ENCODE measurements at places on chromosomes 2 and 18.
A peak's percentile ranks its signal among the peaks of the same experiment; 100 is the strongest.

DNA sequence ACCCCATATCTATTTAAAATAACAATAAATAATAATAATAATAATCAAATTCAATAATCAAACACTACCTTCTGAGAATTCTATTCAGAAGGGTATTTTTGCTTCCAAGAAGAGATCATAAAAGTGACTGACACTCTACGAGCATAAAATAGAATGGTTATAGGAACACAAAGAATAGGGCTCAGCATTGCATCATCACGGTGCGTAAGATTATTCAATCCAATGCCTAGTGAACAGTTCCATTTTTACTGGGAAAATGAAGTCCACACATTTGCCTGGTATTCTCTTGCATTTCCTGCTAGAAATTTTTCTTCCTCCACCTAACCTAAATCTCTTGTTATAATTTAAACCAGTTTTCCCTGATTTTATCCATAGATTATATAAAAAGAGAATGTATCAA lies 55.8 kb downstream of the AP1S3 start:
- DNase-seq = no peak

GRCh38 chr2:3361518-3362389 lies 15.9 kb downstream of the EIPR1 start:
- no peak for DNase-seq

GRCh38 chr2:238010572-238010971 lies 43.8 kb downstream of the UBE2F start:
- no peak for DNase-seq

- no peak for DNase-seq
Observed at GRCh38 chr2:120609826-120610395, 125.8 kb upstream of the GLI2 start.

- no peak for DNase-seq
Observed at GRCh38 chr2:28231110-28231631, 161.5 kb upstream of the FOSL2 start.

- no peak for DNase-seq
Observed at GRCh38 chr2:120034027-120034426, 21.1 kb downstream of the EPB41L5 start.

DNA sequence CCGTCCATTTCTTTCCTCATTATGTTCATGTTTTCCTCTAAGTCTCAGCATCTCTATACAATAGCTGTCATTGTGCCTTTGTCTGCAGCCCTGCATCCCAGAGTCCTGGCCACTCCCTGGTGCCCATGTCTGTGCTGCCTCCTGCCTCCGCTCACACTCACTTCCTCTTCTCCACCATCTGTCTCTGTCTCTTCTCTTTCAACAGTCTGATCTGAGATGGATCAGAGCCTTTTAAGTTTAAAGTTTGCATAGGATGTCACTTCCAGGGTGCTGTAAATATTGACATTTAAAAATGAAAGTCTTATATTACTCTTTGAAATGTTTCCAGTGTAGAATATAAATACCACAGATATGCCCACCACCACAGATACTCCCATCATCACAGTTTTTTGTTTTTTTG lies 42.7 kb downstream of the UBE2F start:
- no peak for DNase-seq

DNA sequence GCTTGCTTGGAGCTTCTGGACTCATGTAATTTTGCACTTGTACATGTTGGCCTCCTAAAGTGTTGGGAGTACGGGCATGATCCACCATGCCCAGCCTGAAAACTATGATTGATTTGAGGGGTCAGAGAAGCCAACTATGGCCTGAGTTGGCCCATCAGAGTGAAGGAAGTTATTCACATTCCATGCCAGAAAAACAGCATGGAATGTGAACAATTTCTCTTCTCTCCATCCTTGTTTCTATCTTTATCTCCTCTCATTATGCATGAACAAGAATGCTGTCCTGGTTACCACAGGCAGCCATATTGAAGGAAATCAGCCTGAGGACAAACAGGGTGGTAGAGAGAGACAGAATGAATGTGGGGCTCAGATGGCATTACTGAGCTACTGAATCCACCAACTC lies 3.5 kb upstream of the CD226 start:
- DNase-seq = no peak

DNA sequence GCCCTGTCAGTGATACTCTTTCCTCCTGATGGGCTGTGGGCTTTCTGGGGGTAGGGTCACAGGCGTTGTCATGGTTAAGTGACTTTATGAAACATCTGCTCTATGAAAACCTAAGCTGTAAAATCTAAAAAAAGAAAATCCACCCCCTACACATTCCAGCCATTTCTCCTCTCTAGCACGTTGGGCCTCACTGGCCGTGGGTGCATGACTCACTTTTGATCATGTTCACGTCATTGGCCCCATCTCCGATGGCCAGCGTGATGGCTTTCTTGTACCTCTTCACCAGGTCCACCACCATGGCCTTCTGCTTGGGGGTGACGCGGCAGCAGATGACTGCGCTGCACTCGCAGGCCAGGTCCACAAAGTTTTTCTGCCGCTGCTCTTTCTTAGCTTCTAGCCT lies 39.3 kb upstream of the NARS1 start:
- no peak for DNase-seq

DNA sequence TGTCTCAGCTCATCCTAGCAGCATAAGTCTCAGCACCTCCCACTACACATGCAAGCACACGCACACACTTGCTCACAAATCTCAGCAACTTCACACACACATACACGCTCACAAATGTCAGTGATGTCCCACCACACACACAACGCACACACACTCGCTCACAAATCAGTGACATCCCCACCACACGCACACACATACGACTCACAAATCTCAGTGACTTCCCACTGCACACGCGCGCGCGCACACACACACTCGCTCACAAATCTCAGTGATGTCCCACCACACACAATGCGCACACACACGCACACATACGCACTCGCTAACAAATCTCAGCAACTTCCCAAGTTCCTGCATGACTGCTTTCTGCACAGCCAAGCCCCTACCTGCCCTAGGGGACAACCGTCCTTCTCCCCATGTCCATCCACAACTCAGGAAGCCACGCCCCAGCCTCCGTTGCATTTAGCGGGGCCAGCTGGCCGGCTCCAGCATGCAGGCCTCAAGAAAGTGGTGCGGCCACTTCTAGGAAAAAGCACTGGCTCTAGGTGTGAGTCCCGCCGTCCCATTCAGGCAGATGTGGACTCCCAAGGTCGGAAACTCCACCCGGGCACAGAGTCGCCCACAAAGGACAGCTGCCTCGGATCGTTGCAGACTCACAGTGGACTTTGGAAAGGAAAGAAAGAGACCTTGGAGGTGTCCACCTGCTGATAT lies 180.1 kb upstream of the SALL3 start:
- DNase-seq = no peak

DNA sequence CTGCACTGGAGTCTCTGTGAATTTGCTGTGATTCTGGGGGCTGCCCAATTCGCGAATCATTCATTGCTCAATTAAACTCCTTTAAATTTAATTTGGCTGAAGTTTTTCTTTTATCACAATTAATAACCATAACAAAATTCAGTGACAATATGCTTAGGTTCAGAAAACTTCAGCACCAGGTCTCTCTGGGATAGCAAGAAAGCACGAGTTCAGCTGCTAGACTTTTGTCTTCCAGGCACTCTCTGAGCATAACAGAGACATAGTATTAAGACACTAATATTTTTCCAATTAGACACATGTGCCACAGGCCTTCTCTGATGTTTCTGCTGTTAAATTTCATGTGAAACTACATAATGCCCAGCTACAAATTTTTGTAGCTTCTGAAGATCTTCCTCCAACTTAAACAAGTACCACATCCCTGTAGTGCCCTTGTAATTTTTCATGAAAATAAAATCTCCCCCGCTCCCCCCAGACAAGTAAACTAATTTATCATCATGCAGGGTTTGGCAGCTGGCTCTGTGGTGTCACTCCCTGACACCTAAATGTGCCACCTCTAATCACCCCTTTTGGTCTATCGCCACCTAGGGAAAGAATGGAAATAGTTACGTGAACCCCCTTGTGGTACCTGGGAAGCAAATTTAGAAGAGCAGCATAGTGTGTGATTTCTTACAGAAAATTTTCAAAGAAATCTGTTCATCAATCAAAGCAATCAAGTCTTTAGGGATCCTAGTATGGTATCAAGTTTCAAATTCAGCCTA lies 94.1 kb downstream of the CSRNP3 start:
- no peak for DNase-seq

GRCh38 chr2:69514406-69514805 lies 77.2 kb upstream of the NFU1 start:
- DNase-seq = no peak

- no peak for DNase-seq
Observed at GRCh38 chr2:176733698-176734430, 464.6 kb downstream of the MTX2 start.

- no peak for DNase-seq
Observed at GRCh38 chr2:214830794-214831346, 21.4 kb upstream of the BARD1 start.

GRCh38 chr2:161371869-161372268 lies 44.2 kb upstream of the TBR1 start:
- no peak for DNase-seq

DNA sequence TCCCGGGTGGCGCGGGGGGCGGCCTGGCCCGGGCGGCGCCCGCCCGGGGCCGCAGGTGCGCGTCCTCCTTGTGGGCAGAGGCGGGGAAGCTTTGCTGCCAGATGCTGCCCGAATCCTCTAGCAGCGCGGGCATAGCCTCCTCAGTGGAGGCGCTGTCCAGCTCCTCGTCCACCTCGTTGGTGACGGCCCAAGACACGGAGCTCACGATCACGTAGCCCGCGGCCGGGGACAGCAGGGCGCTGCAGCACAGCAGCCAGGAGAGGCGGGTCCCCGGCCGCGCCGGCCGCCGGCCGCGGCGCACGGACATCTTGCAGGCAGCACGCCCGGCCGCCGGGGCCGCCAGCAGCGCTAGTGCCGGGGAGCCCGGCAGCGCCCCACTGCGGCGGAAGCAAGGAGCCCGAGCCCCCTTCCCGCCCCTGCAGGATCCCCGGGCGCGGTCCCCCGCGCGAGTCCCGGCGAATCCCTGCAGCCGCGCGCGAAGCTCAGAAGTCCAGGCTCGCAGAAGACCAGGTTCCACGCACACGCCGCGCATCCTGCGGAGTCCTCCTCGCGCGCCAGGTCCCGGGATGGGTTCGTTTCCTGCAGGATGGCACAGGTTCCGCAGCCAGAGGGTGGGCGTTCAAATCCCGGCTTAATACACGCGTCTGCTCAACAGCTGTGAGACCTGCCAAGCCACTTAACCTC lies at the start of gene CREG2:
Gene CREG2 (minus strand): TSS at position 353 of the 684 bp plus-strand sequence. CDS start 46 bp downstream, at position 307.
- peak; percentile 21 for DNase-seq

DNA sequence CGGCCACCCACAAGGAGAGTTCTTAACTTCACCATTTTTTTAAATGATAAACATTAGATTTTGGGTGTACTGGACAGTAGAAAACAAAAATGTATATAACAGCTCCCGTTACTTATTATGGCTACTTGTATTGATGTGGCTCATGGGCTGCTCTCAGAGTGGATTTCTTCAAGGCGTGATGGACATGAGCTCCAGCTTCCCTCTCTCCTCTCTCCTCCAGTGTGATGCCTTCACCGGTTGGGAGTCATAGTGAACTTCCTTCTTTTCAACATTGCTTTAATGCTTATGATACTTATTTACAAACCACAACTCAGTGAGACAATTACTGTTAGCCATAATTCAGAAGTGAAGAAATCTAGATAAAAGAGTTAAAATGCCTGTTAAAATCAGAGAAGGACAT lies 515.2 kb downstream of the RNF144A start:
- no peak for DNase-seq

- DNase-seq = no peak
Observed at GRCh38 chr2:128362176-128362888, 43.7 kb upstream of the HS6ST1 start.

- no peak for DNase-seq
Observed at GRCh38 chr18:39421276-39421675, 1855.7 kb upstream of the CELF4 start.

- no peak for DNase-seq
Observed at GRCh38 chr2:80499095-80499494, 194.5 kb upstream of the LRRTM1 start.

DNA sequence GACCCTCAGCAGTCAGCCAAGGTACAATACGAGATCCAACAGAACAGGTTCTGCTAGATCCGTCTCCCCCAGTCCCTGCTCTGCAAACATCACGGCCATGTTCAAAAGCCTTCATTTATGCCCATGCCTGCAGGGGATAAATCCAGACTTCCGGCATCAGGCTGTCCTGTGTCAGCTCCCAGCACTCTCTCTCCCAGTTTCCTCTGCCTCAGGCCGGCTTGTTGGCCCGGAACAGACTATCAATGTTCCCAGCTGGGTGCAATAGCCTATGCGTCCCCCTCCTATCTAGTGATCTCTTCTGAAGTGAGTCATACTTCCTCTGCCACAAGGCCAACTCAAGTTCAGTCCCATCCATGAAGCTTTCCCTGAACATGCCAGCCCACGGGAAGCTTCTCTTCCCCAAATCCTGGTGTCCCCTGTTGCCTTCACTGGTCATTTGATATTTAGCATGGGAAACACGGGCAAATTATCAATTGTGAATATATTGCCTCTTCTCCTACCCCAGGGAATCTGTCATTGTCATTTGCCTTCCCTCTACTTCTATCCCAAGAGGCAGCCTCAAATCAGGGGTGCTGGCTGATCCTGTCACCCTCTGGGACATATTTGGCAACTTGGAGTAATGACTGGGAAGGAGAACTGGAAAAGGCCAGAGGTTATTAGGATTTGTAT lies 51.1 kb downstream of the CAPN13 start:
- no peak for DNase-seq

- no peak for DNase-seq
Observed at GRCh38 chr2:165970663-165971062, 17.1 kb upstream of the TTC21B start.

GRCh38 chr2:147511491-147511948 lies 333.3 kb upstream of the ACVR2A start:
- no peak for DNase-seq

- no peak for DNase-seq
Observed at GRCh38 chr2:65215946-65216345, 11.7 kb upstream of the ACTR2 start.

- DNase-seq = no peak
Observed at GRCh38 chr18:25327584-25327983, 24.4 kb downstream of the ZNF521 start.

- no peak for DNase-seq
Observed at GRCh38 chr2:98948956-98949739, 13.1 kb upstream of the CRACDL start.
